ENCODE measurements at places on chromosomes 12 and 14.

GRCh38 chr12:39448038-39448437 lies 5.1 kb upstream of the KIF21A start:
- DNase-seq, result no peak

DNA sequence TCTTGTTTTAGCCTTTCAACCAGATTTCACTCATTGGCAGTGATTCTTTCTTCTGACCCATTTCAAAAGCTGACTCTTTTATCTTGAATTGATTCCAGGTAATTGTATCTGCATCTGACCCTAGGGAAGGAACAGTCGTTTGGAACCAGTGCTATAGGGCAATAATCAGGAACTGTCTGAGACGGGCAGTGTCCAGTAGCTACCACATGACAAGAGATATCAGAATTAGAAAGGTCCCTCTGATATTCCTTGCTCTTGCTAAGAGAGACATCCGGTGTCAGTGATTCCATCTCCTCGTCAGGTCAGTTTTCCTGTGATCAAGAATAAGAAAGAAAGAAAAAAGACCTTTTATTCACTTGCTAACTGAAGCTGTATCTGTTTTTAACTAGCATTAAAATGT lies 47.8 kb upstream of the PDE3A start:
- no peak for DNase-seq

DNA sequence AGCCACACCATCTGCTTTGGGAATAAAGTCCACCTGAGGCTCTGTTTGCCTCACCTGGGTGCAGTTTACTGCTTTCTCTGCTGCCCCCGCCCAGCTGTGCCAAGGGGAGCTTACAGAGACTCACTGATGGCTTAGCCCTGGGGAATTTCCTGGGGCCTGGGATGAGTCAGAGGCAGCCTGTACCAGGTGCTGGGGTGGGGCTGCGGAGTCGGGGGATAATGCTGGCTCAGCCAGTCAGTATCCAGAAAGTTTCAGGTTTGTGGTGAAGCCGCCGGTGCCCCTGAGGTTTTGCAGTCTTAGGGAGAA lies 22.3 kb downstream of the PLEKHG3 start:
- DNase-seq, result peak; percentile 59

- no peak for DNase-seq
Observed at GRCh38 chr12:22054155-22054554, 8.1 kb downstream of the CMAS start.

- DNase-seq, result no peak
Observed at GRCh38 chr12:54497883-54498282, 331 bp downstream of the NCKAP1L start.

DNA sequence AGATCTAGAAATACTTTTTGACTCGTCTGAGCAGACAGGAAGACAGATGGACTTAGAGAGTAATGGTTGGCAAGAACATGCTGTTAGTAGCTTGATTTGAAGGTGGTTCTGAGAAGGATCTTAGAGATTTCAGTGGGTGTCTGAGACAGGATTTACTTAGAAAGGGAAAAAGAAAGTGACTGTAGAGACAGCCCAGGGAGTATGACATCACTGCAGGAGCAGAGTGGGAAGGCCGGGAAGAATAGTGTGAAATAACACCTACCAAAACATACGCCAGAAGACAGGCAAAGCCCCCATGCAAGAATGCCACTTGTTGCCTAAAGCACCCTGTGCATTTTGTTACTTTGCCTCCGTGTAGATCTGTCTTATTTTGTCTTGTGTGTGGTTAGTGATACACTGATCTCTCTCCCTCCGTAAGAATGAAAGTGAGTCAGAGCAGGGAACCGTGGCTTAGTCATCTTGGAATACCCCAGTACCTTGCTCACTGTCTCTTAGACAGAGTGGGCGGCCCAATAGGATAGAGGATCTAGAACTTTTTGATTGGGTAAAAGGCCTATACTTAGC lies 161.3 kb upstream of the IFNG-AS1 start:
- peak; percentile 38 for DNase-seq

- DNase-seq, result no peak
Observed at GRCh38 chr12:115661112-115661511, 616.4 kb downstream of the MED13L start.

Measured in CD4-positive, alpha-beta T cell treated with Interleukin-17A for 4 hours (primary cell).